ENCODE measurements at places on chromosomes 2 and 18.
A peak's percentile ranks its signal among the peaks of the same experiment; 100 is the strongest.

DNA sequence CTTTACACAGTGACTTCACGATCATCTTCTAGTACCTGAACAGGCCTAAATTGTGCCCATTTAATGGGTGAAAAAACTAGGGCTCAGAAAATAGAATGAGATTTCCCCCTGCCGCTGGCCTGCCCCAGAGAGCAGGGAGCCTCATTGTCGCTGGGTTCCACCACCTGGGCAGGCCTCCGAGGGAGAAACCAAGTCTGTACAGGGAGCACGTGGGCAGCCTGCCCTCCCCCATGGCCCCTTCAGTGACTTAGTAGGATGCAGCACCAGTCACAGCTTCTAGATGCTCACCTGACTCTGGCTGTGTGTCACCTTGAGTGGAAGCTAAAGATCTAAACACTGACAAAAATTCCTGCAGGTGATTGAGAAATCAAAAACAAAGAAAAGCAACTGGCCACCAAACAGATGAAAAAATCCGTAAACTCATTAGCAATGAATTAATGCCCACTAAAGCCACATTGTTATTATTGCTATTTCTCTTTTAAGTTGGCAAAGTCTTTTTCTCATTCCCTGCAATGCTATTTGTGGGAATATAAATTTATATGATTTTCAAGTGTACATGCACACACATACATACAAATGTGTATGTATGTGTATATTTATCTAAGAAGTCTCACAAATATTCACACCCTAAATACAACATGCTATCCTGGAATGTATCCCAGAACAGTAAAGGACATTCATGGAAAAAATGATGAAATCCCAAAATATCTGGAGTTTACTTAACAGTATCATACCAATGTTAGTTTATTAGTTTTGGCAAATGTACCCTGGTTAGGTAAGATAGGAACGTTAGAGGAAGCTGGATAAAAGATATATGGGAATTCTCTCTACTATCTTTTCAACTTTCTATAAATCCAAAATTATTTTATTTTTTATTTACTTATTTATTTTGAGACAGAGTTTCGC lies 18.7 kb upstream of the ASPRV1 start:
- no peak for DNase-seq

DNA sequence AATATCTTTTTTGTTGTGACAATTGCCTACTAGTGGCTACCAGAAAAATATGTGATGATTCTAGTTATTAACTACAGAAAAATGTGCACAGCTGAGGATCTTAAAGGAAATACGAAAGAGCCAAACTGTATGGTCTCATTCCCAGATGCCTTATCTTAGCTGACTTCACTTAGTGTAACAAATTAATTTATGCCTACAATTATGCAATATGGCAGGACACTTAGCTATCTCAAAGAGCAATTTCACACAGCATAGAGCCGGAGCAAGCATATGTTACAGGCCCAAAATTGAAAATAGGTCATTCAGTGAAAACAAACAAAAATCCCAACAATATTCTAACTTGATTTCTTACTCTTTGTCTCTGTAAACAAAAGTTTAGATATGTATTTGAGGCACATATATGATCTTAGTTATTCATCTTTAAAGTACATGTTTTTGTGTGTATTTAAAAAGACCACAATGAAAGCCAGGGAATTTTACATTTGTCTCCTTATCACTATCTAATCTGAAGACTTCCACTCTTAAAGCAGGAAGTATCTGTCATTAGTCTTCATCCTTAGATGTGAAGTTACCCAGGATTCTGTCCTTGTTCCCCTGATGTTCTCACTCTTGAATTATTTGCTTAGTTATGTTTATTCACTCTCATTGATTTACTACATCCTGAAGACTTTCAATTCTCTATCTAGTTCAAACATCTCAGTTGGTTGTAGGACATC lies 1579.0 kb upstream of the NXPH2 start:
- no peak for DNase-seq

DNA sequence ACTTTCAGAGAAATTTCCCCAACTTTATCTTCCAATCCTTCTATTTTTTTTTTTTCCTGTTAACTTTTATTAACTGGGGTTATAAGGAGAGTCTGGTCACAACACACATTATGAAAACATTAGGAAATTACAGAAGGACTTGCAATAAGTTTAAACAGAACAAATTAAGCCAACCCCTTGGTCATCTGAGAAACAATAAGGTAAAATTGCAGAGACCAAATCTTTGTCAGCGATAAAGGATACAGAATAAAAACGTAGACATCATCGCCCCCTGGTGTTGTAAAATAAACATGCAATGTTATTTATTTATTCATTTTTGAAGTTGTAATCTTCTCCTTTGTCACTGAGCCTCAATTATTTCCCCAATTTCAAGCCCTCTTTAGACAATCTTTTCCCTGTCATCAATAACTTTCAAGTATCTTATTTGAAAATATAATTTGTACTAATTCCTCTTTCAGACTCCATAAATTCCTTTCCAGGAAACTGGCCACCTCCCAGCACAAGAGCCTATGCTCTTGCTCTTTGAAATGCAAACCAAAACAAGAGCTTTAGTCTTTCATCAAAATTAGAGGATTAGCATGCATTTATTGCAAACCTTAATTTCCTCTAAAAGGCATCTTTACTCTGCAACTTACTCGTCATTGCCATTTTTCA lies 19.5 kb downstream of the G6PC2 start:
- peak; percentile 38 for DNase-seq

- no peak for DNase-seq
These were observed 11.7 kb downstream of the EMX1 start for GRCh38 chr2:72929010-72929409.

DNA sequence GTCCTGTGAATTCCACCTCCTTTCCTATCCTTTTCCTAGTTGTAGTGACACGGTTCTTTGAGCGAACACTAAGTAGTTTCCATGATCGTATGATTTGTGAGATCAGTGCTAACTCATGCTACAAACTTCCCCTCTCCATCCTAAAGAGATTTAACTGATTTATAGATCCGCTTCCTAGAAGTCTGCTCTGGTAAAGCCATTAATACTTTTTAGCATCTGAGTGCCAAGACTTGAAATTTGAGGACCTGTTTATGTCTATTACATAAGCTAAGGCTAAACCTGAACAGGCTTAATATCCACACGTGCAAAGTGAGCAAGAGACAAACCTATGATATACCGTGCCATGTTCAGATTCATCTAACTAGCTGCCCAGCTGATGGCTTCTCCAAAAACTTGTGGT lies 14.9 kb downstream of the PROKR1 start:
- no peak for DNase-seq

DNA sequence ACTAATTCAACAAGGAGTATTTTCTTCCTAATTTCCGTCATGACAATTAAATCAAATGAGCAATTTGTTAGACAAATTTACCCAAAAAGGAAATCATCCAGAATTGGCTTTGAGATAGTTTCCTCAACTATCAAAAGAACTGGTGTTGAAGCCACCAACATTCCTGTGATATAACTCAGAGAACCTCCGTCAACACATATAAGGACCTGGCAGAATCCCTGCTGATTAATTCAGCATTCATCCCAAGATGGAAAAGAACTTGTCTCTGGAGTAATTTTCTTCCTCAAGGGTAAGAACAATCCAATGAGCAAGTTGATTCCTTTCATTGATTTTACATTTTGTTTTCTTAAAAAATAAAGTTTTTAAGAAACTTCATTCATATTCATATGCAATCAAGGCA lies 62.0 kb downstream of the MBD2 start:
- no peak for DNase-seq

DNA sequence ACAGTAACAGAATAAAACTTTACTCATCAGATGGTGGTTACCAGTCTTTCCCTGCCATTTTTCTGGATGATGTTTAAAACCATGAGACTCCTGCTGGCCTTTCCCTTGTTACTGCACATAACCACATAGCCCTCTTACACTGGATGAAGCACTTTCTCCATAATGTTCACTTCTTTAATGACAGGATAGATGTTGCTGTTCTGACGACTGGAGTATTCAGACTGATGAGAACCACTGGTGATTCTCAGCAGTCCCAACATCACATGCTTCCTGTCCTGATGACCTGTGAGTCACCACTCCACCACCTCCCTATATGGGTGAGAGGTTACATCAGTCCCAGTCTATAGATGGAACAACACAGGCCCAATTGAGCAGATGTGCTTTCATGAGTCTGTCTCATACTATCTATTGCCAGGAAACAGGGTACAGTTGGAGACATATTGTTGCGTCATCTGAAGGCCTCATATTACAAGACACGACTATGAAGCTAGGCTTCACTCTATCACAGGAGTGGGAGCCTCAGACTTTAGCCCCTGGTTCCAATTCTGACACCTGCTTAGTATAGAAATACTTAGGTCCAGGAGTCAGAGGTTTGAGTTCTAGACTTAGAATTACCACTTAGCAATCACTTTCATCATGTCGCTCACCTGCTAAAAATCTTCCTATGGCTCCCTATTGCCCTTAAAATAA lies 145.7 kb upstream of the KLF7 start:
- DNase-seq, result peak; percentile 67

- no peak for DNase-seq
These were observed 10.9 kb upstream of the CNRIP1 start for GRCh38 chr2:68330691-68331090.

- no peak for DNase-seq
These were observed 37.3 kb upstream of the RNF152 start for GRCh38 chr18:61929881-61930640.

GRCh38 chr2:190540048-190540447 lies 5.5 kb upstream of the NEMP2 start:
- no peak for DNase-seq

GRCh38 chr2:202870431-202871299 lies 901 bp downstream of the ICA1L start:
- peak; percentile 78 for DNase-seq

GRCh38 chr2:52904355-52904891 lies 863.2 kb upstream of the CHAC2 start:
- no peak for DNase-seq

- DNase-seq, result peak; percentile 20
These were observed 38.0 kb downstream of the VSNL1 start for GRCh38 chr2:17578466-17578928.

DNA sequence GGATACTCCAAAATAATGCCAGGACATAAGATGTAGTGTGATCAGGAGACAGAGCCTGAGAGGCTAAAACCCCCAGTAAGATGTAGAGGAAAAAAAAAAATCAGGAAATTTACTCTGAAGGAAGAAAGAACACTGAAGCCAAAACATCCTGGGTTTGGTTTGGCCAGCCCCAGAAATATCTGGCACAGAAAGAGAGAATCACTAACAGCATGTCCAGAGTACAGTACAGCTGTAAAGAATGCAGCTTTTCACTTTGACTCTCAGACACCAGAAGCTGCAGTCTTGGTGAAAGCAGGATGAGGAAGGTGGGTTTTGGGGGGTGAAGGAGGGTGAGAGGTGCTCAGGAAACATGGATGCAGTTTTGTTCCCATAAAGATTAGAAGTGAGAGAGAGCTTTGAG lies 1577.7 kb upstream of the ACVR2A start:
- no peak for DNase-seq

Measured in GM10248 (cell line).